Suppressor macrophage treated with lipopolysaccharide for 4 hours (primary cell): ENCODE measurements at places on chromosomes 6 and 20.

DNA sequence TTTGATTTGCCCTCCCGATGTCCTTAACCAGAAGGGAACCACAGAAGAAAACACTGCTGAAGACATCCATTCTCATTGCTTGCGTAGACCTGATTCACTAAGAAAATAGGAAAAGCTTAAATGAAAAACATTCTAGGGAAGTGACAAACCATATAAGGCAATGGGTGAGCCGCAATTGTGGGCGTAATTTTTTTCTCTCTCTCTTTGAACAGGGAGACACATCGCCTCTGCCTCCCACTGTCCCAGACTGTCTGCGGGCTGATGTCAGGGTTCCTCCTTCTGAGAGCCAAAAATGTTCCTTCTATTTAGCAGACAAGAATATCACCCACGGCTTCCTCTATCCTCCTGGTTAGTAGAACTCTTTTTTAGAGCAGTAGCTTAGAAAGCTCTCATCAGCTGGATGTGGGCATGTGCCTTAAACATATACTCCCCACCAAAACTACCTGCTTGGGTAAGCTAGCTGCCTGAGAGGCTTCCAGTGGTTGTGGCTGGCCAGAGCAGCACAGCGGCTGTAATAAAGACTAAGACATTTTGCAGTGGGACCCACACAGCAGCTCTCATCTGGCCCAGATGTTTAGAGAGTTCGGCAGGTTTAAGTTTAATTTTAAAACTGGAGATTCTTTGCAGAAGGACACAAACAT lies 22.7 kb upstream of the CTAGE9 start:
- peak; percentile 9 for DNase-seq

GRCh38 chr6:77095936-77096627 lies 367.2 kb downstream of the HTR1B start:
- no peak for DNase-seq

- no peak for DNase-seq
These were observed 8.8 kb upstream of the METTL24 start for GRCh38 chr6:110366975-110367374.

- no peak for DNase-seq
These were observed 167.4 kb upstream of the BMP2 start for GRCh38 chr20:6599876-6600735.

DNA sequence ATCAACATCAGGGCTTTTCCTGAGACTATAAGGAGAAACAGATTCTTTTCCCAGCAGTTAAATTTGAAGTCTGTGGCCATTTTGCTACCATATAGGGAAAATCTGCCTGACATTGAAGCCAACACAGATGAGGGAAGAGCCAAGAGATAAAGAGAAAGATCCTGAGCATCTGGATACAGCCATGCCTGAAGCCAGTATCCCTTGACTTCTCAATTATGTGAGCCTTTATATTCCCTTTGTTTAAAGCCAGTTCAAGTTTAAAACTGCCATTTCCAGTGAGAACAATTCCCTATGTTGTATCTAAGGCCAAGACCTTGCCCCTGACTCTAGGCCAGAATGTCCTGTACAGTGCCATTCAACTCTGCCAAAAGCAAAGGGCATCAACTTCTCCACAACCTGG lies 3.8 kb upstream of the NRSN2 start:
- no peak for DNase-seq

GRCh38 chr6:81889377-81890053 lies 137.0 kb upstream of the TENT5A start:
- DNase-seq: no peak

- peak; percentile 67 for DNase-seq
These were observed 22.8 kb upstream of the TAF4 start for GRCh38 chr20:62088258-62089127.
